ENCODE measurements at places on chromosomes 11 and 22.

DNA sequence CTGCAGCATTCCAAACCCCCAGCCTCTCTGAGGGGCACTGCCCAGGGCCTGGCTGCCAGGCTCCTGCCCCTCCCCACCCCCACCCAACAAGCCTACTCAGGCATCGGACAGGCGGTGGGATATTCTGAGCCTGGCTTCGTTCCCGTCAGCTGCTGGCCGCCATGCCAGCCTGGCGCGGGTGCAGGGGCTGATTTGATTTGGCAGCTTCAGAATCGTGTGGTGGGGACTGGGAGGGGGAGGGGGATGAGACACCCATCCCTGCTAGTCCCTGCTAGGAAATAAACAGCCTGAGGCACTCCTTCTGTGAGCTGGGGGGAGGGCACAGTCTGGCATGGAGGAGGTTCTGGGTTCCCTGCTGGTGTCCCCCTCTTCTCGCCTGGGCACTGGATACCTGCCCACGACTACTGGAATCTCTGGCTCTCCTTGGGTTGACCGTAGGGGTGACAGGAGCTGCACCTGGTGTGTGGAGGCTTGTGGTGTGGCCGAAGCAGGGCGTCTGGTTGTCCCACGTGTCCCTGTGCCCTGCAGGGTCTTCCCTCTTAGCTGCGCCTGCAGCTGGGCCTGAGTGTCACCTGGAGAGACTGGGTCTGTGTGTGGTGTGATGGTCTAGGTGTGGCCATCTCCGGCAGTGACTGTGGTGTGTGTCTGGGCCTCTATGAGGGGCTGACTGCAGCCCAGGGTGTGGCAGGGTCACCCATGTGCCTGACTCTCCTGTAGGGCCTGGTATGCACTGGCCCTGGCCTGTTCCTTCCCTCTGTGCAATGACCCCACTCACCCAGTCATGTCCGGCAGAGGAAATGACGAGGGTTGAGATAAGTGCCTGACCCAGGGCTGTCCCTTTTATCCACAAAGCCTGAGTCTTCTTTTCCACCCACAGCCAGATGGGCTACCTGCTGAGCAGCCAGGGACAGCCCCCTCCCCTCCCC is 42.2 kb downstream of the PDE2A start:
- H3K4me3 ChIP-seq = no peak overlapping the region
- H3K27ac ChIP-seq = peak overlapping the region; percentile 52
- H3K36me3 ChIP-seq = no peaks in the 10 kb centered on the region
- no peaks in the 10 kb centered on the region for H3K4me1 ChIP-seq
- no peak for DNase-seq

GRCh38 chr22:40055143-40055883 is 60.6 kb downstream of the FAM83F start:
- H3K27ac ChIP-seq = peak overlapping the region; percentile 96
- DNase-seq = peak; percentile 49
- peaks cover 74% of the 10 kb centered on the region for H3K4me1 ChIP-seq
- H3K36me3 ChIP-seq = peaks cover 23% of the 10 kb centered on the region
- H3K4me3 ChIP-seq = peak overlapping the region; percentile 62
- H3K27me3 ChIP-seq = no peaks in the 10 kb centered on the region

DNA sequence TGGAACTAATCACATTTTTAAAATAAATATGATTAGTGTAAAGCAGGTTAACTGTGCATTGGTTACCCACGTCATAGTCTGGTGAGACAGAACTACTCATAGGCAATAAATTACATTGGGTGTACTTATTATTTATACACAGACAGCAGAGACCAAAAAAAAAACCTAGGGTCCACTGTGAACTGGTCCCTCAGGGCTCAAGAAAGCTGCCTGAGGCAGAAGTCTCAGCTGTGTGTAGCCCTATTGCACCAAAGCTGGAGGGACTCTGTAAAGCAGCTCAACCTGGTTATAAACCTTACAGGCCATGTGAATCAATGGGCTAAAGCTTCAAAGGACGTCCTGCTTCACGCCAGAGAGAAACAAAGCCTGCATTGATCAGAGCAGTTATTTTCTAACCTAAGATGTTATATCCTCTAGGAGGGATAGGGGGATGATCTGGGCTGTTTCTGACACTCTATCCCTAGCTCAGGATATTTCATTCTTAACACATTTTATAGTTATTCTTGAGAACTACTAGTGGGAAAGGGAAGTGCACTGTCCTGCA is 432.2 kb upstream of the ANO3 start:
- H3K27me3 ChIP-seq = no peaks in the 10 kb centered on the region
- no peak overlapping the region for H3K4me3 ChIP-seq
- no peak overlapping the region for H3K27ac ChIP-seq
- no peak for DNase-seq

GRCh38 chr22:38401336-38402084 is 53.5 kb downstream of the KCNJ4 start:
- H3K27ac ChIP-seq = no peak overlapping the region
- H3K4me1 ChIP-seq = peaks cover 16% of the 10 kb centered on the region
- H3K4me3 ChIP-seq = no peak overlapping the region
- no peak for DNase-seq
- H3K27me3 ChIP-seq = peaks cover 17% of the 10 kb centered on the region

GRCh38 chr22:41908411-41909309 is 6.2 kb downstream of the SHISA8 start:
- peaks cover 31% of the 10 kb centered on the region for H3K27me3 ChIP-seq
- H3K4me3 ChIP-seq = no peak overlapping the region
- H3K36me3 ChIP-seq = peaks cover 13% of the 10 kb centered on the region
- H3K27ac ChIP-seq = no peak overlapping the region

DNA sequence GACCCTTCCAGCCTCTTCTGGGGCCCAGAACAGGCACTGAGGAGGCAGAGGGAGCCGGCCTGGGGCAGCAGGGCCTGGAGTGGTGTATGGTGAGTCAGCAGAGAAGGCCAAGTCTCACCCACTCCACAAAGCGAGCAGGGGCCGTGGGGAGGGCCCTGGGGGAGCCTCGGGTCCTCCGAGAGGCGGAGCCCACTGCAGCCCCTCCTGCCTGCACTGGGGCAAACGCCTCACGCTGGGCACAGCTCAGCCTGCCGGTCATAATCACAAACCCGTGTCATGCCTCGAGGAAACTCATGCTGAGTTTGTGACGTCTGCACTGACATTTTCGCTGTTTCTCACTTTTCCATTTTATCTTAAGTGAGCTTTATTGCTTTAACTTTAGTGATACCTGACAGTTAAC is 38.4 kb downstream of the TOLLIP start:
- no peaks in the 10 kb centered on the region for H3K27me3 ChIP-seq
- no peaks in the 10 kb centered on the region for H3K36me3 ChIP-seq
- no peak for DNase-seq
- no peak overlapping the region for H3K4me3 ChIP-seq
- no peaks in the 10 kb centered on the region for H3K4me1 ChIP-seq

- H3K4me1 ChIP-seq = no peaks in the 10 kb centered on the region
- no peak for DNase-seq
- no peak overlapping the region for H3K4me3 ChIP-seq
- no peak overlapping the region for H3K27ac ChIP-seq
These were observed 53.4 kb downstream of the P4HA3 start for GRCh38 chr11:74257959-74258553.

DNA sequence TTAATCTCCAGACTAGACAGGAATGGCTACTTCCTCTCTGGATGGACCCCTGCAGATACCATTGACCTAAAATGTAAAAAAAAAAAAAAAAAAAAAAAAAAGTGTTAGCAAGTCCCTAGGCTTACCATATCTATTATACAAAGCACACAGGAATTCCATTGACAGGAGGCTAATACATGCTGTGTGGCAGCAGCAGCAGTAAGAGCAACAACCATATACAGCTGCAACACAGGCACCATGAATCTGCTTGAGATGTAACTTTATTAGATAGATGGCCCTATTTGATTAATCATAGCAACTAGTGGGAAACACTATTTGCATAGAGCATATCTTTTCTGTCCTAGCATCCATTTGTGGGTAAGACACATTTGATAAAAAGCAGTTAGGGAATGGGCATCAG is 1447.1 kb downstream of the FAM181B start:
- H3K27ac ChIP-seq = no peak overlapping the region
- H3K36me3 ChIP-seq = no peaks in the 10 kb centered on the region
- no peaks in the 10 kb centered on the region for H3K4me1 ChIP-seq
- DNase-seq = no peak
- no peaks in the 10 kb centered on the region for H3K27me3 ChIP-seq
- no peak overlapping the region for H3K4me3 ChIP-seq

GRCh38 chr11:74951226-74951625 is 2.2 kb downstream of the SPCS2 start:
- H3K36me3 ChIP-seq = peaks cover 41% of the 10 kb centered on the region
- no peak for DNase-seq
- peaks cover 51% of the 10 kb centered on the region for H3K4me1 ChIP-seq
- no peaks in the 10 kb centered on the region for H3K27me3 ChIP-seq
- peak overlapping the region; percentile 93 for H3K27ac ChIP-seq

DNA sequence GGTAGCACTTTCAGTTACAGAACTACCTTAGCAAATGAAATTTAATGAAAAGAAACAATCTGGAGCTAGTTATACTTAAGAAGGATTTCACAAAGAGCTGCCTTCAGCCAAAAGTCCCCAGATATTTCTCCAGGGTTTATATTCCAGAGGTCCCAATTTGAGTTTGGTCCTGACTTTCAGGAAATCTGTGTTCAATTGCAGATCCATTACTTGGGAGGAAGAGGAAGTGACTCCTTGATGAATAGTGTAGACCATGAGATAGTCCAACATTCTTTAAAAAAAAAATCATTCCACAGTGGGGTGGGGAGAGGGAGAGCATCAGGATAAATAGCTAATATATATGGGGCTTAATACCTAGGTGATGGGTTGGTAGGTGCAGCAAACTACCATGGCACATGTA is 117.6 kb upstream of the ARHGAP20 start:
- peaks cover 8% of the 10 kb centered on the region for H3K4me1 ChIP-seq
- no peaks in the 10 kb centered on the region for H3K36me3 ChIP-seq
- no peak for DNase-seq
- no peak overlapping the region for H3K4me3 ChIP-seq

GRCh38 chr11:57392763-57393105 is 2.3 kb upstream of the PRG2 start:
- no peaks in the 10 kb centered on the region for H3K27me3 ChIP-seq
- H3K4me1 ChIP-seq = no peaks in the 10 kb centered on the region
- H3K4me3 ChIP-seq = no peak overlapping the region
- H3K36me3 ChIP-seq = no peaks in the 10 kb centered on the region
- H3K27ac ChIP-seq = no peak overlapping the region

- peaks cover 15% of the 10 kb centered on the region for H3K36me3 ChIP-seq
- H3K4me3 ChIP-seq = no peak overlapping the region
- no peaks in the 10 kb centered on the region for H3K27me3 ChIP-seq
- peaks cover 30% of the 10 kb centered on the region for H3K4me1 ChIP-seq
- no peak for DNase-seq
- no peak overlapping the region for H3K27ac ChIP-seq
These were observed 74.6 kb downstream of the RAB30 start for GRCh38 chr11:82996966-82997606.

DNA sequence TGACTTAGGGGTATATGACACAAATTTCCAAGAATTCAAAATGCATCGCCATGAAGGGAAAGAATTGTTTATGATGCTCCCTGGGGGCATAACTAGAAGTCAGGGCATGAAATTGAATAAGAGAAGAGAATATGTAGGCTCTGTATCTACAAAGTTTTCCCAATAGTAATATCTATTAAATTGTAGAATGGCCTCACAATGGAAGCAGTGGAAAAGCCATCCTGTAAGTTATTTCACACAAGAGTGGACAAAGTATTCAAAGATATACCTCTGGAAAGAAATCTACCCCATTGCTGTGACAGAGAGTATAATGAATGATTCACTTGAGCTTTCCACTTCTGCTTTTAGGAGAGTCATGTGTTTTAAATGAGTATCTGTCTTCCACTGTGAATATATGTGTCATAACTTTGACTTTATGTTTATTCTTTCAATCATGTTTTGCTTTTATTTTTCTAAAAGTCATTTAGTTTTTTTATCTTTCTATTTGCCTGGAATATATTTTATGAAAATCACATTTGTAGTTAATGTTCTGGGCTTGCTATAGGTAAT is 65.7 kb upstream of the DDI1 start:
- no peaks in the 10 kb centered on the region for H3K36me3 ChIP-seq
- no peaks in the 10 kb centered on the region for H3K4me1 ChIP-seq
- H3K4me3 ChIP-seq = no peak overlapping the region
- no peaks in the 10 kb centered on the region for H3K27me3 ChIP-seq
- H3K27ac ChIP-seq = no peak overlapping the region

DNA sequence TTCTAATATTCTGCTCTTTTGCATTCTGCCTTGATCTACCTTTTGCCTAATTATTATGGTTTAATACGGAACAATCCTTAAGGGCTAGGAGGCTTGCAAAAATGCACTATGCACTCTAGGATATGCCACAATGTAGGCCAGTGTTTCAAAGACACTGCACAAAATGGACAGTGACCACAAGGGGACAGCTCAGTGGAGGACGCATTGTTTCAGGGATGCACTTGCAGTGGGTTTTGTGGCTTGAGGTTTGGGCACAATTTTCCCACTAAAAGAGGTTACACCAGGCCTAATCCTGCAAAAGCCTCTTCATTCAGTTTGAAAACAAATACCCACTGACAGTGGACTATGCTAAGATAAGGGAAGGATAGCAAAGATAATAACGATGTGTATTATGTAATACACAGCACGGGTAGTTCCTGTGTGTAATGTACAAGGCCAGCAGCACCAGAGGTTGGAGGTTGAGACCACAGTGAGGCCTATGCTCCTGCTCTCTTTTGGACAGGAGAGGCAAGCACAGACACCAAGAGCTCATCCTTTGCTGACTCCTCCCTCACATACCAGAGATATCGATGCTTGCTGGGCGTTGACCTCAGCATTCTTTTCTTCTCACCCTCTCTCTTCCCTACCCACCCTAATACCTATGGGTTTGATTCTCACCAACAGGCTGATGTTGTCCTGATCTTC is 12.7 kb downstream of the MAP6 start:
- no peak for DNase-seq
- H3K27ac ChIP-seq = no peak overlapping the region
- peaks cover 7% of the 10 kb centered on the region for H3K4me1 ChIP-seq
- H3K27me3 ChIP-seq = peaks cover 24% of the 10 kb centered on the region

DNA sequence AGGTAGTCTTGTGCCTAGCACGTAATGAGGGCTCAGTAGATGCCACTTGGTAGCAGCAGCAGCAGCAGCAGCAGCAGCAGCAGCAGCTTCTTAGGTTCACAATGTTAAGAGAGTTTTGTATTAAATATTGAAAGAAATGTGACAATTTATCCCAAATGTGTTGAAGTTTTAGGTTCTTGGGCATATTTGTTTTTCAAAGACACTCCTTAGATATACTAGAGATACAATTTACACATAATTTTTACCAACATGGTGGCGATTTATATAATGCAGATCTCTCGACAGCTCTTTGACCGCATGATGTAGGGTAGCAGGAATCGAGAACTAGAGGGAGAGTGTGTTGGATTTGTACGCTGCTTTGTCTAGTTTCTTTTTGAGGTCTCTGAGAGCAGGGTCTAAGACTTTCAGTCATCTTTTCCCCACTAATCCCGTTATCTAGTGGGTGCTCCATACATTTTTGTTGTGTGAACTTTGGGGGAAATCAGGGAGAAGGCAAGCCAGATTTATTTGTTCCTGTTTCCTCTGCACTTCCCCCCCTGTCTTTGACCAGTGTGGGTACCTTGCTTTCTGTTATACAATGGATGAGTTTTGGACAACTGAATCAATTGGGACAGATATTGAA is 1.4 kb downstream of the FDX1 start:
- no peaks in the 10 kb centered on the region for H3K36me3 ChIP-seq
- peaks cover 50% of the 10 kb centered on the region for H3K4me1 ChIP-seq
- H3K27me3 ChIP-seq = no peaks in the 10 kb centered on the region
- DNase-seq = peak; percentile 16

Measured in activated CD4-positive, alpha-beta T cell treated with anti-CD3 and anti-CD28 coated beads, Interleukin-2, amount 10 ng/mL, durations not matched to agents 7 days and 5 days (primary cell).